Peyer's patch (tissue), 4 donors: ENCODE measurements at places on chromosomes 2 and 18. TPM values are rescaled to one million over a fixed set of nuclear protein-coding genes. Genes with fewer than 3 reads are reported as not detected.
A peak's percentile ranks its signal among the peaks of the same experiment; 100 is the strongest.

DOK6 gene
- 0.13 TPM for total RNA-seq

DNA sequence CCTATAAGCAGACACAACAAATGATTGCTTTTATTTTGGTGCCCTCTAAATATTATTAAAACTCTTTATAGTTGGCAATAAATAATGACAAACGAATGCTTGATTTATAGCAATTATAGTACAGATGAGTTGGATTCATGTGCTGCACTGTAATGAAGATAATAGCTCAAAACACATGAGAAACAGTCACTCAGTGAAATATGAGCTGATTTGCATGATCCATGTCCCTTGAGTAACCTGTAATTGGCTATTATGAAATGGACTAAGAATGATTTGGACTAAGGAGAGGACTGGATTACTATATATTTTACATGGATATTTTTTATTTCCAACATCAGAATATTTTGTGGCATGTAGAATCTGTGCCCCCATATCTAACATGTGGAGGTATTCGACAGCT is 365.6 kb upstream of the UBE2E3 start:
- no peak for DNase-seq

DNA sequence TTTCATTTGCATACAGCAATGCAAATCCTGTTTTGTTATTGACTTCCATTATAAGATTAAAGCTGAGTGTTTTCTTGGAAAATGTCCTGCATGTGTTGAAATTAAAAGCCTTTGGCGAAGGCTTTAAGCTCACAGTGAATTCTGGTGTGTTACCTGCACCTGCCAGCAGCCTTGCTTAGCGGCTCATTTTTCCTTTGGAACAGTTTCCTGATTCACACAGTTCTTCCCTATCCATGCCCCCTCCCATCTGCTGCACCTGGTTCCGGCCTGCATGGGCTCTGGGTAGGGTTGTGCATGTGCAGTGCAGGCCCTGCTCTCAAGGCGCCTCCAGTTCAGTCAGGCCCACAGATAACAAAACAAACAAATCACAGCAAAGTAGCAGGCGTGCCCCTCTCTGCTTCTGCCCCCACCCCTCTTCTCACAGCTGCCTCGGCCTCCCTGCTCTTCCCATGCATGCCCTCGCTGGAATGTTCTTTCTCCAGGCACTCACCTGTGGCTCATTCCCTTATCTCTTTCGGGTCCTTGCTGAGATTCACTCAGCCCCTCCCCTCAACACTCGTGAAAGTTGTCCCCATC is 15.8 kb downstream of the MTCL1 start:
- no peak for DNase-seq

B3GNT7 gene
- total RNA-seq: 9.9 TPM

SCYGR4 gene
- not detected for total RNA-seq

DNA sequence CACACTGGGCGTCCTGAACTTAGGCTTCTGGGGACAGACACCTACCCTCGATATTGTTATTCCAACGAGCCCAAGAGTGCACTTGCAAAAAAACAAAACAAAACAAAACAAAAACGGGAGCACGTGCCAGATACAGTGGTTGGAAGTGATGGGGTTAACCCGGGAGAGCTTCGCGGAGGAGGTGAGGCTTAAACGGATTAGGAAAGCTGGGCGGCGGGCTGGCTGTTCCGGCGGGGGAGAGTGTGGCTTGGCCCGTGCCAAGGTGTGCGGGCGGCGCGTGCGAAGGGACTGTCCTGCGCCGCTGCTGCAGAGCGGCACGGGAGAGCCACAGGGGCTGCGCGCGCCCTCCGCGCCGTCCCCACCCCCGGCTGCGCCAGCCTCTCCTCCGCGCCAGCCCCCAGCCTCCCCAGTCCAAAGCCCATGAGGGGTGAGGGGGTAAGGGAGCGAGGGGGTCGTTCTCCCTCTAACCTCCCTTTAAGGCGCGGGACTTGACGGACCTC is 1.5 kb upstream of the SLC30A3 start:
- DNase-seq: no peak

SERPINB5 gene
- total RNA-seq: 22.1 TPM

DNA sequence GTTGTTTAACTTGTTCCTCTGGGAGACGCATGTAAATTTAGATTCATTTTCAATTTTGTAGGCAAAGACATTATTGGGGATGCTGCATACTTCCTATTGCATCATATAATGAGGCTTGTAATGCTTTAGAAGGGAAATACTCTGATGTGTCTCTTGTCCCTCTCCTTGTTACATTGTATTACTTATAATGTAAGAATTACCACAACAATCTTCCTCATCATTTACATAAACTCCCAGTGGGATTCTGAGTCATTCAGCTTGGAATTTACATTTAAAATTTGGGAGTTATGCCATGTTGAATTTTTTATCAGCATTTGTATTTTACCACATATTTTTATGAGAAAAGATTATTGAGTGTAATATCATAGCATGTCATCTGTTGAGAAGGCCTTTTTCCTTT is 963.4 kb upstream of the NRXN1 start:
- no peak for DNase-seq

DNA sequence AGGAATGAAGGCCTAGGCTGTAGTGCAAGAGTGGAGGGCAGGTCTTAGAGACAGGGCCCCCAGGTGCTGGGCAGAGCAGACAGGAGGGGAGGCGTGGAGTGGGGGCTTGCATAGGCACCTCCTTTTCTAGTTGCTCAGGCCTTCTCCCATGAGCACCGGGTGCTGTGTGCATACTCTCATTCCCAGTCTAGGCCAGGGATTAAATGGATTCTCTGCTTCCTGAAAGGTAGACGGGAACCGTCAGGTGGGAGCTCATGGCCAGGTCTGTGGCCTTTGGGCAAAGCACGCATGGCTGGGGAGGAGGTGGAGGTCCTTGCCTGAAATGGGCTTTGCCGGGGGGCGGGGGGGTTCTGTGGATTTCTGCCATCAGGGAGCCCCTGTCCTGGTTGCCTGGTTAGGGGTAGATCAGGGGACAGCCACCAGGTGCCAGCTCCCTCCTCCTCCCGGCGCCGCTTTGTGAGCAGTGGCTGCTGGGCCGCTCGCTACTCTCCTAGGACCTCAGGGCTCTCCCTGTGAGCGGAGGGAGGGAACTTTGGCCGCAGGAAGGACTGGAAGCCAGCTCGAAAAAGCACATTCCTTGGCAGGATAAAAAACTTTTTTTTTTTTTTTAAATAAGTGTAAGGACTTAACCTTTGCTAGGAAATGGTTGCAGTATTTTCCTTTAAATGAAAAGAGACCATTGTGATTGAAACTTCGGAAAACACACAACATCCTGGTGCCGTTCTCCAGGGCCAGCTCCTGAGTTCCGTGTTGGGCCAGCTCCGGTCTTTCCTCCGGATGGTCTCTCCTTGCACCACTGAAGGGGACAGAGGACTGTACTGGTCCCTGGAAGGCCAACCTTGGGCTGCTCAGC is 82.8 kb upstream of the HAAO start:
- DNase-seq: no peak

DNA sequence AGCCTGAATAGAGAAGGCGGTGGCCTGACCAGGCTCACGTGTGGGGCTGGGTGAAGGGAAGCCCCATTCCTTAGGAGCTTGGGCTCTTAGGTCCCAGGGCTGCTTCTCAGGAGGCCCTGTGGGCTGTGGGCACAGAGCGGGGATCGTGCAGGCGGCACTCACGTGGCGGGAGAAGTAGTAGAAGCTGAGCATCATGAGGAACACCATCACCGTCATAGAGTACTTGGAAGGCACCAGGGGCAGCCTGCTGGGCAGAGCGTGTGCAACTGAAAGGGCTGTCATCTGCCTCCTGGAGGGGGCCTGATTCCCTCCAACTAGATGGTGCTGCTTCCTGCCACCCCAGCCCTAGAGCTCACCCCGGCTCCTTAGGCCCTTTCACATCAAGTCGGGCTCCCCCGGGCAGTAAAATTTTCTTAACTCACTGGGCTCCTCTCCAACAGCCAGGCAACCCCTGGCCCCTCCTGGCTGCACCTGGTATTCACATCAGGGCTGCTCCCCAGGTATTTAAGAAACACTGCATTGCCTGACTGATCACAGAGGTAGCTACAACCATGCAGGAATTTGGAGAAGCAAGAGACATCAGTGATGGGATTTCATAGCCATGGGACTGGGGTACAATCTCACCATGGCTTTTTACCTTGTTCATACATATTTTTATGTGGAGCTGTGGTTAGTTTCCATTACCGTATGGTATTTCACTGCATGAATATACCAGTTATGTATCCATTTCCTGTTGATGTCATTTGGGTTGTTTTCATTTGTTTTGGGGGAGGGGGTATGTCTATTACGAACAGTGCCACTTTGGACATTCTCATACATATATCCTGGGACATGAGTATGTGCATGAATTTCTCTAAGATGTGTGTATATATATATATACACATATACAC is 32.9 kb downstream of the CENPO start:
- DNase-seq: peak; percentile 42

- peak; percentile 73 for DNase-seq
Observed at GRCh38 chr2:46164529-46165301, 132.5 kb upstream of the EPAS1 start.

DNA sequence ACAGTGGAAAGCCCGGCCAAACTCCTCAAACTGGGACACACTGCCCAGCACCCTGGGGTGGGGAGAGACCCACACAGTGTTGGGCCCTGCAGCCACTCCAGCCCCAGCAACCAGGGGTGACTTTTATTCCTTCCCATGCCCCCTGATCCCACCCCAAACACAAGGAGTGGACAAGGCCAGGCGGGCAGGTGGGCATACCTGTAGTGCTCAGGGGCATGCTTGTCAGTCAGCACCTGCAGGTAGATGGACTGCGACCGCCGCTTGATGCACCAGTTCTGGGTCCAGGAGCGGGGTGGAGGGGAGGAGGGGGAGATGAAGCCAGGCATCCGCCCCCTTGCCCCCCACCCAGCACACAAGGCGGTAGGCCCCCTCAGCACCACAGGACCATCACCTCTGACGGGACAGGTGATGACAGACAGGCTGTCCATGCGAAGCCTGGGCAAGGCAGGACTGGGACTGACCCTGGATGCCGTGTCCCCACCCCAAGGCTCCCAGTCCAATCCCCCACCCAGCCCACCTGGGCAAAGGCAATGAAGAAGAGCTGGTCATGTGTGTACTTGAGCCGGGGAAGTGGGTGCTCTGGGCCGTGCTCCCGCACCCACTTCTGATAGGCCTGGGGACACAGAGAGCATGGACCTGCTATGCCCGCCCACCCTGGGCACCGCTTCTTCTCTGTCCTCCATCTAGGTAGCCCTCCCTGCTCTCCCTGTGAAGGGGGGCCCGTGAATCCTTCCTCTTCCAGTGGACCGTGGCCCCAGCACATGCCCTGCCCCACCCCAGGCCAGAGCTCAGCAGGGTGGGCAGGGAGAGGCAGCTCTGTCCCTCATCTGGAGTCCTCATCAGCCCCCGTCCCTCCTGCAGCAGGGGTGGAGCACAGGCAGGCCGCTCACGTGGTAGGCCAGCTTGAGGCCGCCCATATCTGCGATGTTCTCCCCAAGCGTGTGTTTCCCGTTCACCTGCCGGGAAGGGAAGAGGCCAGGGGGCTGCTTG is 7.1 kb downstream of the ECEL1 start:
- peak; percentile 45 for DNase-seq

- DNase-seq: no peak
Observed at GRCh38 chr2:240174496-240174895, 34.0 kb upstream of the OTOS start.

- DNase-seq: no peak
Observed at GRCh38 chr18:47247416-47248114, 3.9 kb downstream of the SKOR2 start.

RNF181 gene
- 136 TPM for total RNA-seq

IL36B gene
- not detected for total RNA-seq
